ENCODE measurements at places on chromosomes 16 and 17.
A peak's percentile ranks its signal among the peaks of the same experiment; 100 is the strongest.

GRCh38 chr17:20908313-20909267 lies 134.2 kb downstream of the USP22 start:
- peak; percentile 90 for DNase-seq

DNA sequence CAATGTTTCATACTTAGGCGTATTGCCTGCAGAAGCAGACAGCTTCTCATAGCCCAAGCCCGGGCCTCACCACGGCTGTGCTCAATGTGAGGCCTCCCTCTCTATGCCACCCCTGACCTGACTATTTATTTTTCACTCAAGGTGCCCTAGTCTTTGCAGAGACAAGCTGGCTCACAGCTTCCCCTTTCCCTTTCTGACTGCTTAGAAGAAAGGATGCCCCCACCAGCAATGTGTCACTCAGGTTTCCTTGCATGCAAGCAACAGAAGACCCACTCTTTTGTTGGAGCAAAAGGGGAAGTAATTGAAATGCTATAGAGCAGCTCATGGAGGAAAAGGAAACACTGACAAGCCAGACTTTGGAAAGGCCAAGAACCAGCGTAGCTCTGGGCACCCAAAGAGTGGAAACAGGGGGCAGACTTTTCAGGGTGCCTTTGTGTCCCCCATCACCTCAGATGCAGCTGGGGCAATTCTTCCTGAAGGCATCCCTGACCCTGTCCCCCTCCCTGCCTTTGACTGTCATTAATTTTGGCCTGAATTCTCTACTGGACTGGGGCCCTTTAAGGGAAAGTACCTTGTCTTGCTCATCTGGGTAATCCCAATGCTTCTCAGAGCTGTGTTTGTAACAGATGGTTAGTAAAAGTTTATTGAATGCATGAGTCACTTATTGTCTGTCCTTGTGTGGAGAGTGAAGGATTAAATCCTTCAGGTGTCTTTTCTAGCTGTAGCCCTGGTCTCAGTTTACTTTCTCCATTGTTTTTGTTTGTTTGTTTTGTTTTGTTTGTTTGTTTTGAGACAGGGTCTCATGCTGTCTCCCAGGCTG lies 17.8 kb downstream of the RGS9 start:
- no peak for DNase-seq

GRCh38 chr16:49179714-49180330 lies 101.8 kb downstream of the CBLN1 start:
- no peak for DNase-seq

DNA sequence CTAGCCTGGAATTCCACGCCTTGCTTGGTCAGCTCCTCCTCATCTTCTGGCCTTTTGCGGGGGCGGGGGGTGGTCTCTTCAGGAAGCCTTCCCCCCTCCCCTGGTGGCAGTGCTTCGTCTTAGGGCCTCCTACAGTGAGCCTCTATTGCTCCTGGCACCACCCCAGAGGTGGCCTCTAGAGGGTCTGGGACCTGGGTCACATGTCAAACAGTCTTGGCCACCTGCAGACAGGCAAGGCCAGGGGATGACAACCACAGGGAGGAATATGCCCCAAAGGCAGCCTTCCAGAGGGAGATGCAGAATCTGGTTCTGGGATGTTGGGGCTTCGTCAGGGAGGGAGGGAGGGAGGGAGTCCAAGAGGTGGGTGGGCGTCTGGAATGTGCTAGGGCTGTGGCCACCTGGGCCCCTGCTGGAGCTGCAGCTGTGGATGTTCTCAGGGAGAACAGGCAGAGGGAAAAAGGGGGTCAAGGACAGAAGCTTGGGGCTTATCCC lies 50.6 kb downstream of the SMPD3 start:
- DNase-seq, result no peak

DNA sequence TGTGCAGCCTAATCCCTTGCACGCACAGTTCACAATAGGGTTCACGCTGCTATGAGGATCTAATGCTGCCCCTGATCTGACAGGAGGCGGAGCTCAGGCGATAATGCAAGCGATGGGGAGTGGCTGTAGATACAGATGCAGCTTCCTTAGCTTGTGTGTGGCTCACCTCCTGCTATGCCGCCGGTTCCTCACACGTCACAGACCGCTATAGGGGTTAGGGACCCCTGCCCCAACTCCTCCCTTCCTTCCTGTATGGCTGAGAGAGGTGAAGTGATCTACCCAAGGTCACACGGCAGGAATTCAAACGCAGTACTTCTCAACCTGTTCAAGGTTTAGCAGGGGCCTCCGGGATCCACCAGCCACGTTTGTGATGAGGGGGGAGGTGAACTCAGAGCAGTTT lies 13.4 kb upstream of the PLLP start:
- DNase-seq, result no peak

- DNase-seq, result no peak
Observed at GRCh38 chr17:34242587-34243363, 12.3 kb upstream of the CCL2 start.

DNA sequence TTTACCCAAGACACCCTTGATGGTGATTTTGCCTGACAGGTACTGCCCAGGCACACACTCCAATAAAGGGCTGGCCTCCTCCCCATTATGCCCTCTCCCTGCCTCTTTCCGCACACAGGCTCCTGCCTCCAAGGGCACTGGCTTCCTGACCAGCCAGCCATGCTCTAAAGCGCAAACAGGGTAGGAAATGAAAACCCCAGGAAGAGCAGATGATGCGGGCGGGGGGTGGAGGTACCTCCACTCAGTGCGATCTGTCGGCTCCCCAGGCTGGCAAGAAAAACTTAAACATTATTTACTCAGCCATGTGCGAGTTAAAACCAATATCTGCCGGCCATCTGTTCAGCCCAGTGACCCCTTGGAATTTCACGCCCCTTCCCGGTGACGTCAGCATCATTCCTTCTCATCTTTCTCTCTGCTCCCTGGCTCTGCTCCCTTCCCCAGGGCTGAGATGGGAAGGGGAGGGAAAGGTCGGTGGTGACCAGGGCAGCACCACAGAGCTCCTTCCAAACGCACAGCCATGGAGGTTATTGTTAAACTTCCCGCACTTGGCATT lies 262.5 kb downstream of the CBLN1 start:
- DNase-seq, result peak; percentile 61

GRCh38 chr17:73566905-73567782 lies 77.1 kb downstream of the SDK2 start:
- DNase-seq, result no peak

GRCh38 chr16:11242658-11243057 lies 13.3 kb downstream of the SOCS1 start:
- DNase-seq, result no peak

GRCh38 chr16:24670623-24671454 lies 58.6 kb upstream of the TNRC6A start:
- DNase-seq, result peak; percentile 95

DNA sequence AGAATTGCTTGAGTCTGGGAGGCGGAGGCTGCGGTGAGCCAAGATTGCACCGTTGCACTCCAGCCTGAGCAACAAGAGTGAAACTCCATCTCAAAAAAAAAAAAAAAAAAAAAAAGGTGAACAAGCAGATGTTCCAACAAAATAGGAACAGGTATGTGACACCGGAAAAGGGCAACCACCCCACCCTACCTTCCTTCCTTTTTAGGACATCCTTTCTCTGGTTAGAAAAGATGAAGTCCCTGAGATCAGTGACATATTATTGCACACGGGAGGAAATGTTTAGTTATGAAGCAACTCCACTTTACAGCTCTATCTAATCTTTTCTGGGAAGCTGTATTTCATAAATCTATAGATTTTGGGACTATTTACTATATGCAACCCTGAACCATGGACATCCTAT lies 114.2 kb upstream of the MON1B start:
- DNase-seq, result no peak

- DNase-seq, result no peak
Observed at GRCh38 chr17:797236-797840, 15.2 kb downstream of the MRM3 start.

DNA sequence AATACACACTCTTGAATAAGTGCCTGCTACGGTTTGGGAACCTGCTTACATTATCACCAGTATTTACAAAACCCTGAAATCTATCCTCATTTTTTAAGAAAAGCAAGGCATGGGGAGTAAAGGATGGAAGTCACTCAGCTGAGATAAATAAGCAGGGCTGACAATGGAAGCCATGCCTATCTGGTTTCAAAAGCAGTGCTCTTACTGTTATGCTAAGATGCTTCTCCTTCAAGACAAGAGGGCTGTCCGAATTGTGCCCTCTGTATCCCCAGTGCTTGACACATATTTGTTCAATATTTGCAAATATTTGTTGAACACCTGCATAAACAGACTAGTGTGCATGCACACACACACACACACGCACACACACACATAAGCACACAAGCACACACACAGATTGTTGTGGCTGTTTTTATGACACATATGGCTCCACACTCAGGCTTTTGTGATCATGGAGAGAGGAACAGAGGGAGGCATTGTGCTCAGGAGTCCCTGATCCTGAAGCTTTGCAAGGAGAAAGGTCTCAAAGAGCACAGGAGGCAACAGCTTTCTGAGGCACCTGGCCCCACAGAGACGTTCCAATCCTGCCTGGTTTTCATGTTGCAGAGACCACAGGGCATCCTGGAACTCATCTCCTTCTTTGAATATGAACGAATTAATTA lies 401.6 kb upstream of the CDH11 start:
- DNase-seq, result no peak

DNA sequence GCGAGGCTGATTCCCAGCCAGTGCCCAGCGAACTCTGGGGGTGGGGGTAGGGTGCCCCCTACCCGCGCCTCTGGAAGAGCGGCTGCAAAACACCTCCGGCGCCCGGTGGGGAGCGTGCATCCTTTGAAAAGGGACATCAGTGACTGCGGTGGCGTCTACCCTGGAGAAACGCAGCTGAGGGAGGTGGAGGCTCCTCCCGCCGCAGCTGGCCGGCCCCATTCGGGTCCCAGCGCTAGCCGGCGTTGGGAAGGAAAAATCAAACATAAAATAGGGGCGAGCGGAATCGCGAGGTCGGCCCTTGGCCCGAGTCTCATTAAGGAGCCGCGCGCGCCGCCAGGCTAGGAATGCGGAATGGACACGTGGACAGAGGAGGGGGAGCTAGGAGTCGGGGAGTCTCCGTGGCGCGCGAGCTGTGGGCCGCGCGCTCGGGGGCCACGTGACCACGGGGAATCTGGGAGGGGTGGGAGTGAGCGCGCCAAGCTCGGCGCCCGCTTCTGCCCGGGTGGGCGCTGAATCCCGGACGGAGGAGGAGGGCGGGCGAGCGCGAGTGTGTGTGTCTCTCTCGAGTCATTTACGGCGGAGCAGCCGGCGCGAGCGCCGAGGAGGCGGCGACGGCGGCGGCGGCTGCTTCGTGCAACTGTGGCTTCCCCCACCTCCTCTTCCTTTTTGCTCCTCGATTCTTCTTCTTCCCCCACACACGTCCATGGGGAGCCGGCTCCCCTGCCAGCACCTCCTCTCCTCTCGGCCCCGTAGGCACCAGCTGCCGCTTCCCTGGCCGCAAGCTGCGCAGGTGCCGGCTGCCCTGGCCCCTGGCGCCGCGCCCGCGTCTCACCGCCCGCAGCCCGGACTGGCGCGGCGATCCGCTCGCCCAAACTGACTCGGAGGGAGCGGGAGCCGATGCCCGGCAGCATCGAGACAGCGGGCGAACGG lies at the start of gene TMEM132E:
Gene TMEM132E, plus strand, starts transcription at position 566 of the 930 bp plus-strand sequence. CDS start 1,495 bp downstream, outside the sequence.
- DNase-seq, result peak; percentile 50

GRCh38 chr16:9787717-9788116 lies 394.5 kb downstream of the GRIN2A start:
- DNase-seq, result peak; percentile 18

GRCh38 chr17:227946-228615 lies 46.6 kb upstream of the DOC2B start:
- DNase-seq, result no peak

DNA sequence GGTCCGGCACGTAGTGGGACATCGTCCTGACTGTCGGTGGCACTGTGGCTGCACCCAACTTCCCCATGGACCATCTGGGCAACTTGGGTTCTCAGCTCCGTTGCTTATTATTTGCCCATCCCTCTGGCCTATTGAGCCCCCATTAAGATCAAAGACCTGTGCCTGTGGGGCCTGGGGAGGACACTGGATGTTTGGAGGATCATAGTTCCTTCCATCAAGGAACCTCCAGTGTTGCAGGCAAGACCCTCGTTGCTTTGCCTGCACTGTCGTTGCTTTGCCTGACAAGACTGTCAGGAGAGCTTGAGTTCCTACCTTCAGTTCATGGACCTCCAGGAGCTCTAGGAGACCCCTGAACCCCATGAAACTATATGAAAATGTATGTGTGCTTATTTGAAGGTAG lies 127.2 kb downstream of the CCDC144A start:
- no peak for DNase-seq

DNA sequence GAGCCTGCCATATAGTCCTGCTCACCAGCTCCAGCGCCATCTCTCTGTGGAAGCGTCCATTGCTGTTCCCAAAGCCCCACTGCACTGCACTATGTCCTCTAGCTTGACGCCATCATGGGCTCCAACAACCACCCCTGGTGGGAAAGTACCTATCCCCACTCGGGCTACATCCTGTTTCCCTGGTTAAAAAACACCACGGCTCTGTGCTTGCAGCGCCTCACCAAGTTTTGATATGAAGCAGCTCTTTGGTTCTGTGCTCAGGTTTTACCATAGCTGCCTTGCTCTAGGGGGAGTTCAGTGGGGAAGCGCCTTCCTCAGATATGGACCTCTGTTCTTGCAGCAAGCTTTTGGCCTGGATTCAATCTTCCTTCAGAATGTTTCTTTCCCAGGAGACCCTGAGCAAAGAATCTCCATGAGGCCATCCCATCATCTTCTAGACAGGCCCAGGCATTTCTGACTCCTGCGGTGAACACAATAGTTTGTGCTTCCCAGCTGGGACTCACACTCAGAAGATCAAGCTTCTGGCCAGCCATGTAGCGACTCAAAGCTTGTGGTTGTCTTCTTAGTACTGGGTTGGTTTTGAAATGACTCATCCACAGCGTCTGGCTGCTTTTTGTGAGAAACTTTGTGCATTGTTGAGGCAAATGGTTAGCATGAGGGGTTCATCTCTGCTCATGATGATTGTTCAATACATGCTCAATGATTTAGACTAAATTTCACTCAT lies 39.5 kb downstream of the DYNLRB2 start:
- peak; percentile 27 for DNase-seq

GRCh38 chr16:82603784-82604411 lies 22.9 kb upstream of the CDH13 start:
- peak; percentile 76 for DNase-seq

DNA sequence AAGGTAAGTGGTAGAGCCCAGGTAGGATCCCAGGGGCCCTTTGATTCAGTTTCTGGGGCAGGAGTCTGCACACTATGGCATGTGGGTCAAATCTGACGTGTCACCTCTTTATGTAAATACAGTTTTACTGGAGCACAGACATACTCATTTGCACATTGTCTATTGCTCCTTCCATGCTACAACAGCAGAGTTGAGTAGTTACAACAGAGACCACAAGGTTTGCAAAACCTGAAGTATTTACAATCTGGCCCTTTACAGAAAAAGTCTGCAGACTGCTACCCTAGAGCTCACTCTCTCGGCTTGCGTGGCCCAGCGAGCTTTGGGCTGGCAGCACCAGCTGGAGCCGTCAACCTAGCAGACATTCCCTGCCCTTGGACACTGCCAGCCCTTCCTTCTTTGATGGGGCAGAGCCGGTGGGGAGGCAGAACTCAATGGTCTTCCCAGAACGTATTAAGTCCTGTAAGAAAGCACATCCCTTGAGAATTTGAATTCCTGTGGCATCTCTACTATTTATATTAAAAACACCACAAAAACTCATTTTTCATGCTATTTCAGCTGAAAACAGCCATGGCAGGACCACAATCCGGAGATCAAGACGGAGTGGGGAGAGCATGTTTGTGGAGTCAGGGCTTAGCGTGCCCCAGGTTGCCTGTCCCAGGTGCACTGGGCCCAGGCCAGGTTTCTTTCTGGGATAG lies 133.1 kb upstream of the NUDT7 start:
- DNase-seq, result peak; percentile 59

GRCh38 chr16:89748076-89748475 lies 26.7 kb downstream of the ZNF276 start:
- DNase-seq, result no peak
